ENCODE measurements at places on chromosomes 12 and 14.
A peak's percentile ranks its signal among the peaks of the same experiment; 100 is the strongest.

GRCh38 chr12:89706986-89707702 lies 1.5 kb downstream of the ATP2B1 start:
- DNase-seq = no peak

GRCh38 chr12:89355243-89356068 lies 3.2 kb upstream of the DUSP6 start:
- no peak for DNase-seq

DNA sequence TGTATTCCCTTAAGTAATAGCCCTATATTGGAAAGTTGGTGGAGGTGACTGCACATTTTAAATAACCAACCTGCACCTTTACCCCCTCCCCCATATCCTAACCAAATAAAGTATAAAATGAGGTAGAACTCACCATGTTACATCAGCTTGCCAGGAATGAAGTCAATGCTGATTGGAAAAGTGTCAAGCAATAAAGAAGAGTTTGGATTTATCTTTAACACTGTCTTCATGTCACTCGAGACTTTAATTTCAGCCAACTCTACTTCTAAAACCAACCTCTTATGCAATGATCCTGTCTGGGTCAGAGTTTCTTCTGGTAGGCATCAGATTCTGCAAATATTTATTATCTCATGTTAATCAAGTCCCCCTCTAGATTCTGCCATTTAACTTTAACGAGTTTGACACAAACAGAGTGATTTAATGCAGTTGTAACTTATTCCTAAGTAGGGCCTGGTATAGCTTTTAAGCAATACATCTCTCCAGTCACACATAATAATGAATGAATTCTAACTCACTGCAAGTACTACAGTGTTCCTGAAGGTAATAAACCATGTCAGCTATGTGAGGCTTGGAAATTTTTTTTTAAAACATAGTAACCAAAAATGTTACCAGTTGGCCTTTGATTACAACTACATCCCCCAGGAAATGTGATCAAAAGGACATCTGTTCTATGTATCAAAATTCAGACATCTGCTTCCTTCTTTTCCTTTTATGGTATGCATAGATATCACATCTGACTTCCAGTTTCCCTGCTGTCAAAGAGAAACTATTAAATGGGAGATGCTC lies 98.7 kb downstream of the ERGIC2 start:
- no peak for DNase-seq

- no peak for DNase-seq
Measured at GRCh38 chr12:63036216-63036973, 101.4 kb upstream of the PPM1H start.

DNA sequence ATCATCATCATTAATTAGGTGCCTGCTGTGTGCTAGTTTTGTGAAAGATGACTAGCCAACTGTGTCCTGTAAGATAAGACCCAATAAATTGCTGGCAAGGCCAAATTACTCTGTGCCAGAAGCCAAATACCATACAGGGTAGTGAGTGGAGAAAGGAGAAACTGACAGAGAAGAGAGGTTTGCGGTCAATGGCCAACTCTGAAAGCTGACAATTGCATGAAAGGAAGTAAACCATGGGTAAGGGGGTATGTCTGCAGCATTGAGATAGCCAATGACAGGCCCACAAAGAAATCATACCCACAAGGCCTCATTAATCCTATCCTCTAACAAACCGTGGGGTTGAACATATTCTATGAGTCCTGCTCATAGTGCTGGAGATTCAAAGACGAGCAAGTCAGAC lies 236.6 kb upstream of the CCDC196 start:
- no peak for DNase-seq

- DNase-seq = no peak
Measured at GRCh38 chr14:68471029-68471963, 321.6 kb downstream of the ZFP36L1 start.

- no peak for DNase-seq
Measured at GRCh38 chr14:91912035-91912434, 35.5 kb downstream of the FBLN5 start.

DNA sequence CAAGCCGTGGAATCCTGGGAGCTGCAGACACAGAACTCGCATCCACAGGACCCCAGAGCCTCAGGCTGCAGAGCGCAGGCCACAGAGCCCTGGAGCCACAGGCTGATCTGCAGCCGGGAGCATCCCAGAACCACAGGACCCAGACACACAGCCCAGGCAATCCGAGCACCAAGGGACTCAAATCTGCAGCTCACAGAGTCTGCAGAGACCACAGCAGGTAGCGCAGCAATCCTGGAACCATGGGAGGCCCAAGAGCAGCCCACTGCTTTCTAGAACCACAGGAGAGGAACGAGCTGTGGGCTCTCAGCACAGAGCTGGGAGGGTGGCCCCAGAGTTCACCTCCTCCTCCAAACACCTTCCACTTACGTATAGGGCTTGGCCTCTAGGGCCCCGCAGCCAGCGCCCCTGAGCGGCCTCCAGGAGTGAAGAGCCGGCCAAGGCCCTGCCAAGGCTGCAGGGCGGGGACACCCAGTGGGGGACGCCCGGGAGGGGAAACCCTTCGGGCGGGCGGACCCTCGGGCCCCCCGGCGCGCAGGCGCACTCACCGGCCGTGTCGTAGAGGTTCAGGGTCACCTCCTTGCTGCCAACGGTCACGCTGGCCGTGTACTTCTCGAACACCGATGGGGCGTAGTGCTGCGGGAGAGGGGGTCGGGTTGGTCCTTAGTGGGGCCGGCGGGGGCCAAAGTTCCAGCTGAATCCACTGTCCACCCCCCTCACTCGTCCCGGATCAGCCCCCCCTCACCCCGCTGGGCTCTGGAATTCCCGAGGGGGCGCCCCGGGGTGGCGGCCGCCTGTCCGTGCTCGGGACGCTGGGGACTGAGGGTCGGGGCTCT lies 665 bp downstream of the RHOF start:
- DNase-seq = no peak

GRCh38 chr12:27604431-27604830 lies 80.4 kb downstream of the PPFIBP1 start:
- no peak for DNase-seq

GRCh38 chr14:99136401-99136800 lies 135.6 kb downstream of the BCL11B start:
- DNase-seq = no peak

- no peak for DNase-seq
Measured at GRCh38 chr12:55780685-55781084, 36.8 kb downstream of the SARNP start.

- DNase-seq = no peak
Measured at GRCh38 chr14:29999013-29999539, 71.4 kb upstream of the PRKD1 start.

- no peak for DNase-seq
Measured at GRCh38 chr12:109346920-109347319, 780 bp upstream of the MYO1H start.

DNA sequence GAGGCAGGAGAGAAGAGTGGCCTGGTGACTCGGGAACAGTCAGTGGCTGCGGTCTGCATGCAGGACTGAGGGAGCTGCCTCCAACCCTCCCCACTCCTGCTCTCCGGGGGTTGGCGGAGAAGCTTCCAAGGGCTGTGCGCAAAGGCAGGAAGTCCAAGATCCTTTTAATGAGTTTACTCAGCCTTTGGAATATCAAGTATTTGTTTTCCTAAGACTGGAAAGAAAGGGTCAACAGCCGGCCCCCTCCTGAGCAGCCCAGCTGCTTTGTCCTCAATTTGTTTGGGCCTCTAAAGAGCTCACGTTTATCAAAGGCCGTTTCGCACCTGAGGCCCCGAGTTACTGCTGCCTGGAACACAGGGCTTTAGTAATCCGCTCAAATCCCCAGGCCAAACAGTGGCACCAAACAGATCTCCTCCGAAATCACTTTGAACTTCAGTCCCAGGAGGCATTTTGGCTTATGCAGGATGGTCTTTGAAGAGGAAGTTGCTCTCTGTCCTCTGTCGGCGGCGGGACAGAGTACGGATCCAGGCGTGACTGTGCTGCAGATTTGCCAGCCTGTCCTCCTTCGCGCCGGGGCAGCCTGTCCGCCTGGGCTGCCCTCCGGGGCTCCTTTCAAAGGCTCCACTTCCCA lies 117.2 kb upstream of the FZD10 start:
- peak; percentile 99 for DNase-seq

DNA sequence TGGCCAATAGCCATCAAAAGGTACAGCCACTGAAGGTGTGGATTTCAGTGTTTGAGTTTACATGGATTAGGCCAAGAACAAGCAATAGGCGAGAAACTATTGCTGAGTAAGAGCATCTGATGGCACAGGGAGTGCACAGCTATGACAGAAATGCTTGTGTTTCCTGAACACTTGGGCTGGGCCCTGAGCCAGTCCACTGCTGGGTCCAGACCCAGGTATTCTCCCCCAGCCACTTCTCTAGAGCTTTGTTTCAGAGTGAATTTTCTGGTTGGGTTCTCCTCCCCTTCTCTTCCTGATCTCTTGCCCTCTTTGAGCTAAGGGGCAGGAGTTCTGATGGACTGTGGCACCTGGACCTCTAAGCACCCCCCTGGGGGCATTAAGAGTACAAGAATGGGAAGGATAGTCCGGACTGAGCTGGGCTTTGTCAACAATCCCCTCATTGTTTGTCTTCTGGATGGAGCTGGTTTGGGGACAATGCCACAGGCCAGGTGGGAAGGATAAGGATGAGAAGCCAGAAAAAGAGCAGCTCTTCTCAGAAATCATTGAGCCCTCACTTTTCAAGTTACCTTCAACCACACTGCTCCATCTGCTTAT lies 8.3 kb downstream of the HOXC5 start:
- no peak for DNase-seq

- DNase-seq = no peak
Measured at GRCh38 chr12:114096461-114096860, 130.3 kb upstream of the RBM19 start.

DNA sequence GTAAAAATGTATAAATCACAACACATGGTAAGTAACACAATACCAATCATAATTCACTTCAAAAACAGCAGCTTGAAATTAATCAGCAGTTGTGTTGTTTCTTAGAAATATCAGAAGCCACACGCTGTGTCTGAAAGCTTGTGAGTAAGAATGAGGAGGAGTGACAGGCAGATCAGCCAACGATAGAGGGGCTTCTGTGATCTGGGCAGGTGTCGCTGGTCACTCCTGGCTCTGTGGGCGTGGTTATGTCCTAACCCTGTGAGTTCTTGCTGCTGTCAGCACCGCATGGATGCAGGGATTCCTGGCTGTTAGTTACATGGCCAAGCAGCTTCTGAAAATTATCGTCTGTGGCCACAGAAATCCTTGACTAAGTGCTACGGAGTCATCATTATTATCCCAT lies 123.4 kb downstream of the SLC25A47 start:
- peak; percentile 85 for DNase-seq

GRCh38 chr12:123351349-123351748 lies 13.3 kb downstream of the SBNO1 start:
- DNase-seq = no peak

DNA sequence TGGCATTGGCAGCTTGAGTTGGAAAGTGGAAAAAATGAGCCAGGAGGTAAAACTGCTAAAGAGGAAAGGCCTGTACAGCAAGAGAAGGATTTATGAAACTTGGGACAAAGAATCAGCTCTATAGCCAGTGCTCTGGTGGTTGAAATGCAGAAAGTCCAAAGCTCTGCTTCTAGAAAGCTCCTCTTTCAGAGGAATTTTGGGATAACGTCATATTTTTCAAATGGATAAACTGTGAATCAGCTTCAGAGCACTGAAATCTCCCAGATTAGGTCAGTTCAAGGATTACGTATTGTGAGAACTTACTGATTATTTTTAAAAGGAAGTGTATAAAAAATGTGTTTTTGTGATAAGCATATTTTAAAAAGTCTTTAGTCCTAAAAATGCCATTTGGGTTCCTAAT lies 203.1 kb upstream of the CNOT2 start:
- DNase-seq = no peak

DNA sequence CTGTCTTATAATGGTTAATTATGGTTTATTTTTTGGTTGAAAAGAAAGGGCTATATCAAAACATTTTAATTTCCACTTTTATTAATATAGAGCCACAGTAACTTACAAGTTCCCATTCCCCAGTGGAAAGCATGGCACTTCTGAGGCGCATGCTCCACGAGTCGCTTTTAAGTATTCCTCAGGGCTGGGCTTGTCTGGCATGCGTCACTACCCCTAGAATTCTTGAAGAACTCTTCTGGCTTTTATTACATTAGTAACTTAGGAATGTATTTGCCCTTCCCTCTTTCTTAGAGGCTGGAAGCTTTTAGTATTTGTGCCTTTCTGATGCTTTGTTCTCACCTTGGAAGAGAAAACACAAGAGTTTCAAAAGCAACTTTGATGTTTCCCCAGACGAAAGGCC lies 81.1 kb downstream of the ESR2 start:
- no peak for DNase-seq

DNA sequence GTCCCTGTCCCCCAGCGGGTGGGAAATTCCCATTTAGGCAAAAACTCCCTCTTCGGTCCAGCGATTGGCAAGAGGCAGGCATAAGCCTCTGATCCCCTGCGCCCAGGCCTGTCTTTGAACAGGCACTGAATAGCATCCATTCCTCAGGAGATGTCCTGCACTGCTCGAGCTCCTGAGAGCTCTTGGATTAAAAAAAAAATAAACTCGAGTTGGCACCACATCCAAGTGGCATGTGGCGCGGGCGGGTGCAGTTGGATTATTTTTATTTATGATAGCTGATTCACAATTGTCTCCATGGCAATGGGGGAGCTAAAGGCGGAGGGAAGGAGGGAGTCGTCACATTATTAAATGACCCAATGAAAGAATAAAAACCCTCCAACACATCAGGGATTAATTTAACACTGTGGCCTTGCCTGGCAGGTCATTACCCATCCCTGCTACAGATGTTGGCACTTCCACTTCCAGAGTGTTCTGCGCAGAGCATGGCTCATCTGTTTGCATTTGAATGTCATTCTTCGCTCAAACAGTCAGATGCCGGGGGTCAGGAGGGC lies 207.2 kb downstream of the AACS start:
- DNase-seq = no peak

- no peak for DNase-seq
Measured at GRCh38 chr14:51912112-51912786, 51.8 kb downstream of the GNG2 start.

GRCh38 chr14:60212503-60213371 lies 36.3 kb upstream of the PPM1A start:
- DNase-seq = no peak

- DNase-seq = no peak
Measured at GRCh38 chr14:31261859-31262731, 54.5 kb upstream of the HECTD1 start.

DNA sequence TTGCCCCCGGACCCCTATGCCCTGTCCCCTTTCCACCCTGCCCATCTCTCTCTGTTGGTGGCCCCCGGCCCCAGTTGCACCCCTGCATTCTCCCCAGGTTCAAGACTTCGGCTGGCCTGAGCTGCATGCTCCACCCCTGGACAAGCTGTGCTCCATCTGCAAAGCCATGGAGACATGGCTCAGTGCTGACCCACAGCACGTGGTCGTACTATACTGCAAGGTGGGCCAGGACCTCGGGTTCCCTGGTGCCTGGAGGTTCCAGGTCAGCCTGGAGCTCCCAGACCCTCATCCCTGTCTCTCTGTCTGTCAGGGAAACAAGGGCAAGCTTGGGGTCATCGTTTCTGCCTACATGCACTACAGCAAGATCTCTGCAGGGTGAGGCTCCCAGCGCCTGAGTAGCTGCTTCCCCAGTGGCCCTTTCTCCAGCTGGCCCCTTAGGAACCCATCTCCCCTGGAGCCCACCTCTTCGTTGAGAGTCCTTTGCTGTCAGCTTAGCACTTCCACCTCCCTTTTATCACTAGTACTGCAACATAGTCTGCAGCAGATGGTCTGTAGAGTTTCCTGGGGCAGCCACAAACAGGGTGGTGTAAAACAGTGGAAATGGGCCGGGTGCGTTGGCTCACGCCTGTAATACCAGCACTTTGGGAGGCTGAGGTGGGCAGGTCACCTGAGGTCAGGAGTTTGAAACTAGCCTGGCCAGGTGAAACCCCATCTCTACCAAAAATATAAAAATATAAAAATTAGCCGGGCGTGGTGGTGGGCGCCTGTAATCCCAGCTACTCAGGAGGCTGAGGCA lies 5.8 kb downstream of the TNS2 start:
- DNase-seq = no peak
